ENCODE measurements at places on chromosomes 12 and 14.

GRCh38 chr12:88113871-88114270, 28.0 kb downstream of the CEP290 start:
- no peak for DNase-seq

DNA sequence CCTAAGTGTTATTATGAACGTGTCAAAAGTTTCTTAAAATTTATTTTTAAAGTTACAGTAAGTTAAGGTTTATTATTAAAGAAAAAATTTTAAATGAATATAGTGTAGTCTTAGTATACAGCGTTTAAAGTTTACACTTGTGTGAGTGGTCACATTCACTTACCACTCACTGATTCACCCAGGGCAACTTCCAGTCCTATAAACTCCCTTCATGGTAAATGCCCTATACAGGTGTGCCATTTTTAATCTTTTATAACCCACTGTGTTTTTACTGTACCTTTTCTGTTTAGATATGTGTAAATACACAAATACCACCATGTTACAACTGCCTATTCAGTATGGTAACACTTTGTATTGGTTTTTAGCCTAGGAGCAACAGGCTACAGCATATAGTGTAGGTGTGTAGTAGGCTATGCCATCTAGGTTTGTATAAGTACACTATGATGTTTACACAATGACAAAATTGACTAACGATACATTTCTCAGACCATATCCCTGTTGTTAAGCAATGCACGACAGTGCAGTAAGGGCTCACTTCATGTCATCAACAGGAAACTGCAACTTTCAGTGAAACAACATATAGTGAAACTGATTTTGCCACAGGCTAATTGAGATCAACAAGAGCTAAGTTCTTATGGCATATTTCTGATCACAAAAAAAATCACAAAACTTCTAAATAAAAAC, 112.0 kb upstream of the TMCC3 start:
- DNase-seq, result no peak

- DNase-seq, result no peak
These were observed 980.0 kb downstream of the TMTC2 start for GRCh38 chr12:83666690-83667089.

GRCh38 chr14:49050822-49051221, 535.4 kb downstream of the RPS29 start:
- no peak for DNase-seq

DNA sequence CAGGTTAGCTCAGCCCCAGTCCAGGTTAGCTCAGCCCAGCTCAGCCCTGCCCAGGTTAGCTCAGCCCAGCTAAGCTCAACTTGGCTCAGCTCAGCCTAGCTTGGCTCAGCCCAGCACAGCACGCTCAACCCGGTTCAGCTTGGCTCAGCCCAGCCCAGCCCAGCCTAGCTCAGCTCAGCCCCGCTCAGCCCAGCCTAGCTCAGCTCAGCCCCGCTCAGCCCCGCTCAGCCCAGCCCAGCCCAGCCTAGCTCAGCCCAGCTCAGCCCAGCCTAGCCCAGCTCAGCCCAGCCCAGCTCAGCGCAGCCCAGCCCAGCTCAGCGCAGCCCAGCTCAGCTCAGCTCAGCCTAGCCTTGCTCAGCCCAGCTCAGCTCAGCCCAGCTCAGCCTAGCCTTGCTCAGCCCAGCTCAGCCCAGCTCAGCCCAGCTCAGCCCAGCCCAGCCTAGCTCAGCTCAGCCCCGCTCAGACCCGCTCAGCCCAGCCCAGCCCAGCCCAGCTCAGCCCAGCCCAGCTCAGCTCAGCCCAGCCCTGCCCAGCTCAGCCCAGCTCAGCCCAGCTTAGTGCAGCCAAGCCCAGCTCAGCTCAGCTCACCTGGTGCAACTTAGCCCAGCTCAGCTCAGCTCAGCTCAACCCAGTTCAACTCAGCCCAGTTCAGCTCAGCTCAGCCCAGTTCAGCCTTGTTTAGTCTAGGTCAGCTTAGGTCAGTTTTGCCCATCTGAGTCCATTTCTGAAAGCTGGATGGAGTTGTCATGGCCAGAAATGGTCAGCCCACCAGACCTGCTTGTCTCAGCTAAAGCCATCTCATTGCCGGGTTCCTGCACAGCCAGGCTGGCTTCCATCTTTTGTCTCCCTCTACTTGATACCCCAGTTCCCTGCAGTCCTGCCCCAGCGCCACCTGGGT, 333.6 kb downstream of the TMEM121 start:
- DNase-seq, result no peak

DNA sequence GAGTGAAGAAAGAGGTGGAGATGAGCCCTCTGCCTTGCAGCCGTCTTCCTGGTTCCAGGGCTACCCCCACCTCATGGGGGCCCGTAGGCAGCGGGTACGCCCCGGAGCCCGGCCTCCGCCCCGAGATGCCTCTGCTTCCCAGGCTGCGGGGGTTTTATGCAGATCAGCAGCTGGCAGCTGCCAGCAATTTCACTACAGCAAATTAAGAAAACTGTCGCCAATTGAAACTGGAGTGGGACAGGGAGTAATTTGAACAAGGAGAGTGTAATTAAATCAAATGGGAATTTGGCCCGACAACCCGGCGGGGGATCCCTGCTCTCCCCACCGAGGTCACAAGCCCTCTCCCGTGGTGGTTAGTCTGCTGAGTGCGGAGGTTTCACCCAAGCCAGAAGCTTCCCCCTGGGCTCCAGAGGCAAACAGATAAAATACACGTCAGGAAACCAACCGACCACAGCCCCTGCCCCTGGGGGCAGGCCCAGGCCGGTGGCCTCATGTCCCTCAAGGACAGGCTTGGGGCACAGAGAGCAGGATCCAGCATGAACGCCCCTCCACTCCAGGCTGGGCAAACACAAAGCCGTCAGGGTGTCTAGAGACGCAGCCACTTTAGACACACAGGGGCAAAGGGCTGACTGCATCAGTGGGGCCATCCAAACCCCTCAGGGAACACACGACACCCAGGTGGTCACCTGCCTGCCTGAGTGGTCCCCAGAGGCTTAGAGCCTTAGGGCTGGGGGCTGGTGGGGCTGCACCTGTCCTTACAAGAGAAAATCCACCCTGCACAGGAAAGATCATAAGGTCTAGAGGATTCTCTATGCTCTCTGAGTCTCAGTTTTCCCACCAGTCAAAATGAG, 53.8 kb downstream of the TESC start:
- DNase-seq, result no peak

DNA sequence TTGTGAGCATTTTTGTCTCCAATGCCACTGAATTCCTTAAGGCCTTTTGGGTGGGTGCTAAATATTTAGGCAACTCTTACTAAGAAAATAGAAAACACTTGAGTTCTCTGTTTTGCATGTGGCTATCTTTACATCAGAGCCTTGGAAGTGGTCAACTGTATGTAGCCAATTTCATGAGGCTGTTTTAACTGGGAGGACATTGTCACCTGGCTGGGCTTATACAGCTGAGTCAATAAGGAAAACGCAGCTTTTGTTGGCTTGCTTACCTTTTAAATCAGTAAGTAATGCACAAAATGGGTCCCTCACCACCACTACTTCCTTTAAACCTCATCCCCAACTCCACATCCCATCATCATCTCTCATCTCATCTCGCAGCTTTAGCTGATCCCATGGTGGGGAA, 194.3 kb downstream of the RGS6 start:
- no peak for DNase-seq

- no peak for DNase-seq
These were observed 103.1 kb downstream of the METTL25 start for GRCh38 chr12:82461393-82461792.

DNA sequence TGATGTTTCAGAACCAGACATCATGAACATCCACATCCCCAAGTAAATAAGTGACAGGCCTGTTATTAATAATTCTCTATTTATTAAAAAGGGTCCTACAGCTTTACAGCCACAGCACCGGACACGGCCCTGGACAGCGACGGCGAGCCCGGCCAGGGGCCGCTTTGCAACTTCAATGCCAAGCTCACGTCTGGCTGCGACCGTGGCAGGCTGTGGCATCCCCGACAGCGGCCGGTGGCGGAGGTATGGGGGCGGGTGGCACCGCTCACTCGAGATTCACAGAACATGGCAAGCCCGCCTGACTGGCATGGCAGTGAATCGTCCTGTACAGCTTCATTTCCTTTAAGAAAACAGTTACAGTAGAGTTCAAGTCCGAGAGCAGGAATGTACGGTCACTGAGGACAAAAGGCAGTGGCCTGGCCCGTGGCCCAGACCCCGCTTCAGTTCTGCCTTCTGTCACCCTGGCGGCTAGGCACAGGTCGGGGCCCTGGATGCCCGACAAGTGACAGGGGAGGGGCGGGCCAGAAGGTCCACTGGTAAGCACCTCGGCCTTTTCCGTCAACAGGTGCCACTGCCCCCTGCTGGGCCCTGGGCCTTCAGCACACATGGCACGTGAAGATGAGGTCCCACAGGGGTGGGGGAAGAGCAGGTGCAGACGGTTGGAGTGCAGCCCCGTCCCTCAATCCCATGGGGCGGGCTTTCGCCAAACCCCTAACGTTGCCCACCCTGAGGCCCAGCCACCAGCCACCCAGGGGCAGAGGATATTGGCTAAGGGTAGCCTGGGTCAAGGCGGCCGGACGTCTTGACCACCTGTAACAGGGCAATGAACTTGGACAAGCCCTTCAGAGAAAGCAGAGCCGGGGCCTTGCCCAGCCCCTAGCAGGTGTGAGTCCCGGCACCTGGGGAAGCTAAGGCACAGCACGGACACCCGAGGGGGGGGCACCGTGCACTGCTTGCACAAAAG, 30.3 kb downstream of the HIP1R start:
- peak; percentile 47 for DNase-seq

GRCh38 chr14:105487986-105488777, 1.5 kb downstream of the CRIP1 start:
- peak; percentile 45 for DNase-seq

- no peak for DNase-seq
These were observed 64.0 kb downstream of the AKAP6 start for GRCh38 chr14:32393119-32393518.

DNA sequence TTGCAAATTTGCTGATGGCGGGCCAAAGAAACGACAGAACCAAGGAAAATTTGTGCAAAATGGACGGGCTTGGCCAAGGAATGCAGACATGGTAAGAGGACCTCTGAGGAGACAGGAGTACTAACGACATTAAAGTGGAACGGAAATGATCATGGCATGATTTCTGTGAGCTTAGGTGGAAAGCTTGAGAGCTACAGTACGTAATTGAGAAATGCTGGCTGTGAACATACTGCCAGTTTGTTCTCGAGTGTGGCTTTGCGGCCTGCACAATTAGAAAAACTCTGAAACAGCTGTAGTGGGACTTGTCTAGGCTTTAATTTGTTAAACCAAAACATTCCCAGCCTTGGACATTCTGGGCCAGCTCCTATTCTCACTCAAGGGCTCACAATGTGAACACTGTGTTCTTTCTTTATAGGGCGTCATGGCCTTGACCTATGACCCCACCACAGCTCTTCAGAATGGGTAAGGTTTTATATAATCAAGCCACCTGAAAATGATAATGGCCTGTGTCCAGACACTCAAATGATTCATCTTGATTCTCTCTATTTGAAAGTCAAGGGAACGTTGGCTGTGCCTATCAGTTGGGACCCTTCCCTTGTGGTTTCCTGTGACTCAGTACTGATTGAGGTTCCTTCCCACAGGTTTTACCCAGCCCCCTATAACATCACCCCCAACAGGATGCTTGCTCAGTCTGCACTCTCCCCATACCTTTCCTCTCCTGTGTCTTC, 48.5 kb downstream of the BAZ2A start:
- peak; percentile 21 for DNase-seq

DNA sequence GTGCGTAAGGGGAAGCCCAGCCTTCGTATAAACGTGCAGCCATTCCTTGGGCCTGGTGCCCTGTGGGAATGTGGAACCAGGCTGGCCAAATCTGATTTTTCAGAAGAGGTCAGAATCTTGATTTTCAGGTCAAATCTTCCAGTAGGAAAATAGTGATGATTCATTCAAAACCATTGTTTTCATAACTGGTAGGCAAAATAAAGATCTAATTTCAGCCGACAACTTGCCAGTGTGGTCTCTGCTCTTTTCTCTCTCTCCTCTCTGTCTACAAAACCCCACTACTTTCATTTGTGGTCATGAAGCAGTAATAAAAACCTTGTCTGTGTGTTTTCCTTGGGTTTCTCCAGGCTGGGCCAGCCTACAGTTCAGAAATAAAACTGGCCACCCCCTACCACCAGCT, 135.1 kb downstream of the RBM19 start:
- no peak for DNase-seq

DNA sequence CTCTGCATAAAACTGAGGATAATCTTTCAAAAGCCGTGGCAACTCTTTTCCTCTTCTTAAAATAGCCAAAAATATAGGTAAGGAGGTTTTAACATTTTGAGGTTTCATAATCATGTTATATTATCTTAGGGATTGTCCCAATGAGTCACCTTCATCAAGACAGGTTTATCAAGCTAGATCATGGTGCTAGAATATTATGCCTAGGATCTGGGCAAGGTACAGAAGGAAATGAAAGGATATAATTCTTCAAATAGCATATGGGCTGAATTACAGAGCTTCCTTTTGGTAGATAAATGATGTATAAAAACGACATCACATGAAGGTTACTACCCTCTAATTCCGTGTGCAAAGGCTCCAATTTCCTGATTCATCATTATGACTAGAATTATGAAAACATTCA, 28.6 kb upstream of the TBC1D15 start:
- no peak for DNase-seq

- DNase-seq, result no peak
These were observed 57.8 kb downstream of the CIT start for GRCh38 chr12:119819322-119819721.
